Heart left ventricle (tissue), 16 donors: ENCODE measurements at places on chromosomes 11 and 22.

DNA sequence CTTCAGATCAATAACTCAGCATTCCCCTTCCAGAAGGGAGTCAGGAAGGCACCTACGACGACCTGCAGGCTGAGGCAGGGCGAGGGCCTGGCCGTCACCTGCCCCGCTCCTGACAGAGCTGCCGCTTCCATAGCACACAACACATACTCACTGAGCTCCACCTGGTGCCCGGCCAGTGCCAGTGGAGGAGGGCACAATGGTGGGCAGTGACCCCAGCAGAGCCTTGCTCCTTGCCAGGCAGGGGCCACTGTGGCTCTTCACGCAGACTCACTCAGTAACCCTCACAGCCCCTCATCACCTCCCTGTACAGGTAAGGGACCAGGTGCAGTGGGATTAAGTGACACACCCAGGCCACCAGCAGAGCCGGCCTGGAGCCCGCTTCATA, 24.6 kb downstream of the LRFN4 start:
- DNase-seq: no peak

DNA sequence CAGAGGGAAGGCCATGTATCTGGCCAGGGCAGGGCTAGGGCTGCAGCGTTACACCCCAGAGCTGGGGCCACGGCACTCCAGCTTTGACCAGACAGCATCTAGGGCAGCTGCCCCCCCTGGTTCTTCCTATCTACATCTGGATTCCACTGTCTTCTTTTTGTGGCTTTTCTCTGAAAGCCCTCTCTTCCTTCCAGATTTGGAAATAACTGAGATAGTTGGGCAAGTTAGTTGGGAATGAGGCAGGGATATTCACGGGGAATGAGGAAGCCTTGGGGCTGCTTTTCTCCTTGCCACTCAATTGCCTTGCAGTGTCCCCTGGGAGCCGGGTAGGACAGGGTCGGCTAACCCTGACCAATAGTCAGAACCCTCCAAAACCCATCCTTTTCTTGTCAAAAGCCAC, 26.8 kb downstream of the CLMP start:
- no peak for DNase-seq

DNA sequence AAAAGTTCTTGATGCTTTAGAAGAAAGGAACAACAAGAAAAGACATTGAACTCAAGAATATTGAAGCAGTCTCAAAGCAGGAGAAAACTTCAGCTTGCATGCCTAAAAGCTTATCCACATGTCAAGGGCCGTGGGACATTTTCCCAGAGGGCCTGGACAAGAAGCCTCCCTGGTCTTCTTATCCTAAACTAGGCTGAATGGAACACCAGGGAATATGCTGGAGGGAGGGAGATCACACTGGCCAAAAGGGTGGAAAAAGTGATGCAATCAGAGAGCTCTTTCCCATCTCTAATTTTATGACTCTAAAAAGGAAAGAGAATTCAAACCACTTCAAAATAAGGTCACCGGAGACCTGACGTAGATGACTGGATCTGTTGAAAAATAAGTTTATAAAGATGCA, 107.2 kb downstream of the MPPED2 start:
- peak; percentile 80 for DNase-seq

DNA sequence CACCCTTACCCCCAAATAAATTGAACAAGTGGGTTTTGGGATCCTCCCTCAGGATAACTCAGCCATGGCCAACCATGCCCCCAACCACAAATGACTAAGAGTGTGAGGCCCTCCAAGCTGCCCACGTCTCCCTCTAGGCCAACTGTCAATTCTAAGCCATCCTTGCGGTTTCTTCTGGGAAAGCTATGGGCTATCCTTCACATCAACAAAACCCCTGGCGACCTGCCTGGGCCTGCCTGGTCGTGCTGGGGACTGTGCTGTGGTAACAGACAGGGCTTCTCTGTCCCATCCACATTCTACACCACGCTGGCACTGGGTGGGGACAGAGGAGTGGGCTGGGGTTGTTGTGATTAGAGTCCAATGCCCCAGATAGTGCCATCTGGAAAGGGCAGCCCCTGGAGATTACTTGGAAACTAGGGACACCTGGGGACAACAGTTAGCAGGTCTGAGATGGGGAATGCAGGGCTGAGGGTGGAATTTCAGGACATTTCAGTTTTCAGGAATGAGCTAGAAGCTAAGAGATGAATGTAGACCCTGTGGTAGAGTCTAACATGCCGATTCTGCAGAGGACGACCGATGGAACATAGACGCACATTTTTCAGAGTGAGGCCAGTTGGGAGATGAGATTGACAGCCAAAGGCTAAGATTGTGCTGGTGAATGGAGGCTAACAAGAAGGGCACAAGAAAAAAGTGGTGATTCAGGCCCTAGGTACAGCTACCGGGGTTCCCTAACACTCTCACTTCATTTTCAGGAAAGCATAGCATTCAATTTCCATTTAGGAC, 131.9 kb downstream of the RASSF10 start:
- DNase-seq: no peak

DNA sequence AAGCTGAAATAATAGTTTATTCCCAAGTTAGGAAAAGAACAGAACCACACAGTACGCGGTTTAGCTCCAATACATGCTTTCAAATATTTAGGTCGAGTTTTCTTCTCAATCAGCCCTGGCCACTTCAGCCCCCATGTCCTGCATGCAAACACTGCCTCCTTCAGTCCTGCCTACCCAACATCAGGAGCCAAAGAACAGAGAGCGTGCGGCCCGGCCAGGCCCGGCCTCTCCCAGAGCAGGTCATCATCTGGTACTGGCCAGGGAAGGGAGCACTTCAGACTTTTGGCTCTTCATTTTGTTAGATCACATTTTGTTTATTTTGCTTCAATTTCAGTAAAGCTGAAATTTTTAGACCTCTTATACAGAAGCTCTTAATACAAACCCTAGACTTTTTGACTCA, 6.7 kb downstream of the BRD1 start:
- no peak for DNase-seq

- DNase-seq: no peak
Observed at GRCh38 chr11:131606811-131607335, 236.5 kb downstream of the NTM start.
